ENCODE measurements at places on chromosomes 7 and 10.

DNA sequence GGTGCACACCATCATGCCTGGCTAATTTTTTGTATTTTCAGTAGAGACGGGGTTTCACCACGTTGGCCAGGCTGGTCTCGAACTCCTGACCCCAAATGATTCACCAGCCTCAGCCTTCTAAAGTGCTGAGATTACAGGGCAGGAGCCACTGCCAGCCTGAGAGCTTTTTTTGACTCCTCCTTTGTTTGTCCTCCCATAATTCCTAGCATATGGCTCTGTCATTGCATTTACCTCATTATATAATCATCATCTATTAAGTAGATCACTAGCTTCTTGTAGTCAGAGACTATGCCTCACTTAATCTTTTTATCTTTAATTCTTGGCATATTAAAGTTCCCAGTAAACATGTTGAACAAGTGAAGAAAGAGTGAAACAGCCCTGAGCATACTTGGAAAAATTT is 82.1 kb downstream of the CPEB3 start:
- DNase-seq = no peak

- DNase-seq = no peak
Measured at GRCh38 chr7:7099584-7100014, 82.7 kb upstream of the C1GALT1 start.

GRCh38 chr10:75847477-75847876 is 416.1 kb downstream of the LRMDA start:
- no peak for DNase-seq

GRCh38 chr10:97179731-97180362 is 5.9 kb downstream of the SLIT1 start:
- no peak for DNase-seq

GRCh38 chr10:129021594-129022304 is 445.3 kb upstream of the MGMT start:
- DNase-seq = no peak

DNA sequence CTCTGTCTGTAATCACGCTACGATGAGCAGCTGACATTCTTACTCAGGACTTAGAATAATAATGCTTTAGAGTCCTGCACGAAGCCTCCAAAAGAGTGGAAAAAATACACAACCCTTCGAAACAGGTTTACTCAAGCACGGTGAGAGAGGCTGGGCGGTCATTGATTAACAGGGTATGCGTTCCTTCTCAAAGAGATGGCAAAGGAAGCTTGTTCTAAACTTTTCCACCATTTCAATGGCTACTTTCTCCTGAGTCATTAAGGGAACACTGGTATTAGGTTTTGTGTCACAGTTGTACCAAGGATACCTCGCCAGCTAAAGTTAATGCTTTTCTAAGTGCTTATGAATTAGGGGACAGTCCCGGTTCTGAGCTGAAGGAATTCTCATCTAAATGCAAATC is 141.9 kb upstream of the RHEB start:
- no peak for DNase-seq

GRCh38 chr10:129470103-129470851 is 3.2 kb downstream of the MGMT start:
- no peak for DNase-seq

DNA sequence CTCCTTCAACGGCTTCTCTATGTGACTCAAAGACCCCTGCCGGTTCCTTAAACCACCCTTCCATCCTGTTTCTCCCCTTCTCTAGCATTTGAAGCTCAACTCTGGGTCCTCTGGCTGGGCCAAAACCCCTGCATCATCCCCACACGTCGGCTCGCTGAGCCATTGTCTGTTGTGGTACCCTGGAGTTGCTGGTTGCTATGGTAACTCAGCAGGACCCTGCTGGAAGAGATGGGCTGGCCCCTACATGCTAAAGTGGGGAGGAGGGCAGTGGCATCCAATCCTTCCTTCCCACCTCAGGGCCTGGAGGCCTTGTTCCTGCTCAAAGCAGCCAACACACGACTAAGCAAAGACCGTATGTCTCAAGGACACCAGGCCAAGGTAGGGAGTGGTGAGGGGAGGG is 452.5 kb downstream of the PLXNA4 start:
- no peak for DNase-seq

- DNase-seq = no peak
Measured at GRCh38 chr7:21099432-21099831, 312.7 kb upstream of the SP8 start.

DNA sequence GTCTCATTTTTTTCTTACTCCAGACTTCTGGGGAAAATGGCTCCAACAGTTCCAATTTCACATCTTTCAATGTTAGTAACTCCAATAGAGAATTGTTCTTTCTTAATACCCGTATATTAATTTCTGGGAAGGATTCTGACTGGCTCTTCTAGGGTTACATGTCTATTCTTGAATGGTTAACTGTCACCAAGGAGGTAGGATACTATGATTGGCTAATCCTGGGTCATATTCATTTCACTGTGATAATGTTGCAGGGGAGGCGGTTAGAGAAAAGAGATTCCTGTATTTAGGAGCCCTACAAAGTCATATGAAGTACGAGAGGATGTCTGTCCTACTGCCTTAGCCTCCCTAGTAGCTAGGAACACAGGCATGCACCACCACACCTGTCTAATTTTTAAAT is 16.1 kb upstream of the VCL start:
- DNase-seq = no peak

Data from GM18507 (cell line).